B cell (primary cell): ENCODE measurements at places on chromosomes 1 and 21. TPM values are rescaled to one million over a fixed set of nuclear protein-coding genes. Genes with fewer than 3 reads are reported as not detected.

Gene PCSK9
- not detected in 2 replicates for polyA plus RNA-seq

Gene AMY1A
- not detected in 2 replicates for polyA plus RNA-seq

Gene SIK1
- polyA plus RNA-seq = 136 and 155 TPM in 2 replicates

Gene GREM2
- not detected in 2 replicates for polyA plus RNA-seq

Gene AVPR1B
- polyA plus RNA-seq = not detected in 2 replicates

Gene TEDDM1
- not detected in 2 replicates for polyA plus RNA-seq

Gene ICOSLG
- polyA plus RNA-seq = 40.2 and 64.5 TPM in 2 replicates

Gene LEMD1
- polyA plus RNA-seq = not detected in 2 replicates

Gene ATP5PO
- 139 and 169 TPM in 2 replicates for polyA plus RNA-seq

Gene TFF2
- polyA plus RNA-seq = not detected in 2 replicates

Gene C1orf210
- polyA plus RNA-seq = not detected in 2 replicates

Gene CELA3B
- polyA plus RNA-seq = not detected in 2 replicates

Gene ECE1
- polyA plus RNA-seq = 39.1 and 46.7 TPM in 2 replicates

Gene FAAH
- 6.8 and 9.6 TPM in 2 replicates for polyA plus RNA-seq

Gene DEPDC1
- polyA plus RNA-seq = 0.03 TPM in 1 of 2 replicates, not detected in the other

Gene LYPD8
- 0.10 TPM in 1 of 2 replicates, not detected in the other for polyA plus RNA-seq

Gene SH2D5
- not detected in 2 replicates for polyA plus RNA-seq

Gene PGLYRP4
- not detected in 2 replicates for polyA plus RNA-seq

Gene BRINP3
- polyA plus RNA-seq = not detected in 2 replicates

Gene AADACL4
- polyA plus RNA-seq = not detected in 2 replicates

Gene BECN2
- polyA plus RNA-seq = not detected in 2 replicates

Gene LYPLAL1
- polyA plus RNA-seq = 20.9 and 27.0 TPM in 2 replicates
